RWPE2 (cell line): ENCODE measurements at places on chromosomes 6 and 20.

DNA sequence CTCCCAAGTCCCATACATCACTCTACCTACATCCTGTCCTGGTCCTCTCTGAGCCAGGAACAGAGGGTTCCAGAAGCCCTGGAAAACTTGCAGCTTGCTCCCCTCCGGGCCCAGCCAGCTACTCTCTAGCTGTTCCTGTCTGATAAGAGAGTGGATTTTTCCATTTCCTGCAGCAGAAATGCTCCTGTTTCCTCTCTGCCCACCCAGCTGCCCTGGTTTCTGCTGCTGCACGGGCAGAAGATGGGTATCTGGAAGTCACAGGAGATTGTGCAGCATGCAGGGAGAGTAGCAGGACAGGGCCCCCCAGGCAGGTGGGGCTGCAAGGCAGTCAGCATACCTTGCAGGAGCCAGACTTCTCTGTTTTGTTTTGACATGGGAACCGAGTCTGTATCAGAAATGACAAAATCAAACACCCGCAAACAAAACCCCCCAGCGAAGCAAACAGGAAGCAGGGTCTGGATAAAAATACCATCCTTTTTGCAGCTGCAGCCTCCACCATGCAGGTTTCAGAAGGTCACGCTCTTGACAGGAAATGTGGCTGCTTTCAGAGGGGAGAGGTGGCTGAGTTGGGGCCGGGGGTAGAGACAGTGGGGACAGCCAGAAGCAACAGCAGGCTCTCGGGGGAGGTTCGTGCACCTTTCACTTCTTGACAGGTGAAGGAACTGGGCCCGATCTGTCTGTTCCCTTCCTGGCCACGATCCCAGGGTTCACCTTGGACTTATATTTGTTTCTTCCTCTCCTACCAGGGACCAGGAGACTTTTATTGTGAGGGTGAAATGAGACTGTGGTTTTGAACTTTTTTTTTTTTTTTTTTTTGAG, 50.8 kb upstream of the FAM83D start:
- peak; percentile 66 for DNase-seq

GRCh38 chr6:14217728-14218518, 100.4 kb downstream of the CD83 start:
- no peak for DNase-seq

GRCh38 chr6:41748102-41748477, 893 bp upstream of the PGC start:
- DNase-seq = no peak

DNA sequence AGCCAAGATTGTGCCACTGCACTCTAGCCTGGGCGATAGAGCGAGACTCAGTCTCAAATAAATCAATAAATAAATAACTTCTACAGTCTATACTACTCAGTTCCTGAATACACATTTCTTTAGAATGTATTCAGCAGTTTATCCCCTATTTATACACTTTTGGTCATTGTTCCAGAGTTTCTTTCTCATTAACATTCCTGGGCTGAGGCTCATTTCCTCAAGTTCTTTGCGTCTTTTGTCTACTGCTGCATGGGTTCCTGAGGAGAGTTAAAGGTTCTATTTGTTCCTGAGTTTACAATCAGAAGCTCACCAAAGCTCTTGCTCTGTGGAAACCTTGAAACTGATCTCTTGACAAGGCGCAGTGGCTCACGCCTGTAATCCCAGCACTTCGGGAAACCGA, 37.7 kb upstream of the SASH1 start:
- DNase-seq = no peak

DNA sequence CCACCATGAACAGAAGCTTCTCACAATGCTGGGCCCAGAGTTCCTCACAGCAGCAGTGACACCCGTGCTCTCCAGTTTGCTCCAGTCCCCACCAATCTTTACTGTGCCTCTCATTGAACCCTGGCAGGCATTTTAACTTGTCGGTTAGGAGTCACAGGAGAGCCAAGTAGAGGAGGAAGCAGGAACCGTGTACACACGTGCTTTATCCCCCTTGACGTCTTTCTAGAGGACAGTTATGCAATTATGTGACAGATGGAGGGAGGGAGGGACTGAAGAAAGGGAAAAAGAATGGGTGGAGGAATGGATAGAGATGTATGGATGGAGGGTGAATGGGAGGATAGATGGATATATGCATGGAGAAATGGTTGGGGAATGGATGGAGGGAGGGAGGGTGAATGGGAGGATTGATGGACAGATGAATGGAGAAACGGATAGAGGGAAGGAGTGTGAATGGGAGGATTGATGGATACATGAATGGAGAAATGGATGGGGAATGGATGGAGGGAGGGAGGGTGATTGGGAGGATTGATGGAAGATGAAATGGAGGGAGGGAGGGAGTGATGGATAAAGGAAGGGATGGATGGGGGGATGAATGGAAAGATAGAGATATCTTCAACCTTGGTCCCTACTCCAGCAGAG, 26.0 kb downstream of the RBM38 start:
- DNase-seq = no peak

GRCh38 chr20:41140226-41141133, 3.1 kb downstream of the PLCG1 start:
- peak; percentile 70 for DNase-seq

- no peak for DNase-seq
Measured at GRCh38 chr6:137819740-137820139, 47.3 kb upstream of the TNFAIP3 start.

DNA sequence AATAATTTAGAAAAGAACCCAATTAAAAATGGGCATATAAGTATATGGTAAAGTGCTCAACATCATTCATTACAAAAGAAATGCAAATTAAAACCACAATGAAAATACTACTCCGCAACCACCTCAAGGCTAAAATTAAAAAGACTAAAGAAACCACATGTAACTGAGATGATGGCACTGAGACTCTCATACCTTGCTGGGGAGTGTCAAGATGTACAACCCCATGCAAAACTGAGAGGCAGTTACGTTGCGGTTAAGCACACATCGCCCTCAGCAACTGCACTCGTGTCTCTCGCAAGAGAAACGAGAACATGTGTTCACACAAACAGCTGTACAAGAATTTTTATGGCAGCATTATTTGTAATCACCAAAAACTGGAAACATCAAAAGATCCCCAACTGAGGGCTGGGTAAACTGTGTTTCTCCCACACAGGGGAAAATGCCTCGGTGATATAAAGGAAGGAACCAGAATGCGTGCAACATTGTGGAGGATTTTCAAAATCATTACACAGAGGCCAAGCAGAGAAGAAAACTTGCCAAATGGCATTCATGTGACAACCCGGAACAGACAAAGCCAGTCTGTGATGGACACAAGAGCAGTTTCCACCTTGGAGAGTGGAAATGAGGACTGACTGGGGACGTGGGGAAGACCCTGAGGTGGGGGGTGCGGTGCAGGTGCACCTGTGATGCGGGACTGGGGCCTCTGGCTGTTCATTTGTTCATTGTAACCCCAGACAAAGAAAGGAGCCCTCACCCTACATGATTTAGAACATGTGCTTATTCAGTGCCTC, 144.9 kb downstream of the WDR27 start:
- DNase-seq = no peak

DNA sequence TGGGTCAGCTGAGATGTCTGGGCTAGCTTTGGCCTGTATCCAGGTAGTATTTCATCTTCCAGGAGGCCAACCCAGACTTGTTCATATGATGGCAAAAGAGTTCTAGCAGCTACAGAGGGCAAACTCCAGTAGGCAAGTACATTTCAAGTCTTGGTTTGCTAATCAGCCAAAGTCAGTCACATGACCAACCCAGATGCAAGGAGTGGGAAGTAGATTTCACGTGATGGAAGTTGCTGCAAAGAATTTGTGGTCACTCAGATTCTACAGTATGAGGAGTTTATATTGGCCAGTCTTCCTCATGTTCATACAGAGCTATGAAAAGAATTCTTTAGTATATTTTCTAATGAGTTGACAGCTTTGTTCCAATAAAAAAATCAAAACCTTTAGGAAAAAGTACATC, 101.8 kb downstream of the PHACTR1 start:
- DNase-seq = no peak

DNA sequence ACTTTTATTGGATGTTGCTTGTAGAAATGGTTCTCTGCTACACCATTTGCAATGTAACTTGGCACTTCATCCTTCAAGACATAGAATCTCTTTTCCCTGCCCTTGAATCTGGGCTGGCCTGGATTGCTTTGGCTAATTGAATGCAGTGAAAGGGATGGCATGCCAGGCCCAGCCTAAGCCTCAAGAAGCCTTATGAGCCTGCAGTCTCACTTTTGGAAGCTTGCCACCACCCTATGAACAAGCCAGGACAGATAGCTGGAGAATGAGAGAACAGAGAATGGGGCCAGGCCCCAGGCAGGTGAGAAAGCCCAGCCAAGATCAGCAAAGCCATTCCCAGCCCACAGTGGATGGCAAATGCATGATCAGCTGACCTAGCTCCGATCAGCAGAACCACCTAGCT, 350.7 kb upstream of the RNF24 start:
- no peak for DNase-seq

GRCh38 chr6:13300643-13301590, 27.4 kb downstream of the TBC1D7 start:
- DNase-seq = no peak

DNA sequence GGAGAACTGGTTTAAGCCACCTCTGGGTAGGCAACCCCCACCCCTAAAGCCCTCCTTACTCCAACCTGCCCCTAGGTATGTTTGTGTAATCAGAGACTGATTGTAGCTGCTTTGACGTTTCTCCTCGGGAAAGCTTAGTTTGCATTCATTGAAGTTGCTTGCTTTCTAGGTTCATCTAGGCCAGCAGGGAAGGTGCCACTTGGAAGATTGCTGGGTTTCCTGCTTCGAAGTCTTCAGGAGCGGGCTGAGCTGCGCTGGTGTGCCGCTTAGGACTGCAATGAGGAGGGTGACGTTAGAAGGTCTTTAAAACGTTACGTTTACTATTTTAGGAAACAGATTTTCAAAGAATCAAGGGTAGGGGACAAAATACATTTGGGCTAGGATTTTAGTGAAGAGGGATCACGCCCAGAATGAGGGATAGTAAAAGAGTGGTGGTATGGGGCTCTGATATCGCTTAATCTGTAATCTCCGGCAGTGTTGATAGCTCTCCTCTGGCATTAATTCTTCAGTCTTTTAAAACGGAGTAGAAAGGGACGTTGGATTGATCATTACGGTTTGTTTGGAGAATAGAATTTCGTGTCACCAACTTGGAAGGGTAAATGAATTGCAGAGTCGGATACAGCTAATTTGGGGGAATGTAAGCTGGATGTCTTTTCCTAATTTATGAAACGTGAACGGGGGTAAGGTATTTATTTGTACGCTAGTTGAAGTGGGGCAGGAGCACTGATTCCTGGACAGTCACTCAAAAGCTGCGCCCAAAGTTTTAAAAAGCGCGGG, 92.6 kb upstream of the PRDM1 start:
- no peak for DNase-seq

DNA sequence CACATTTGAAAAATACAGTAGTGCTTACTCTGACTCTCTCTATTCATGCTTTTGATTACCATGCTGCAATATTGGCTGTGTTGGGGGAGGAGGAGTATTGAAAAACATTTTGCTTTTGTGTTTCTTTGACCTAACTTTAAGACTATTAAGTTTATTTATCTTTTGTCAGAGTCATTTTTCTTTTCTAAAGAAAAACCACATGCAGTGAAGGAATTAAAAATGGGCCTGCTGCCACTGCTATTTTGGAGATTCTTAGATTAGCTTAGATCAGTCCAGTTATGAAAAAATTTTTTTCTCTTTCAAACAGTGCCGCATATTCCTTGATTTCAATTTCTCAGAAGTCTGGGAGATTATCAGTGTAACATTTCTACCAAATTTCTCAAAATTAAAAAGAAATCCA, 36.1 kb downstream of the BCKDHB start:
- no peak for DNase-seq

DNA sequence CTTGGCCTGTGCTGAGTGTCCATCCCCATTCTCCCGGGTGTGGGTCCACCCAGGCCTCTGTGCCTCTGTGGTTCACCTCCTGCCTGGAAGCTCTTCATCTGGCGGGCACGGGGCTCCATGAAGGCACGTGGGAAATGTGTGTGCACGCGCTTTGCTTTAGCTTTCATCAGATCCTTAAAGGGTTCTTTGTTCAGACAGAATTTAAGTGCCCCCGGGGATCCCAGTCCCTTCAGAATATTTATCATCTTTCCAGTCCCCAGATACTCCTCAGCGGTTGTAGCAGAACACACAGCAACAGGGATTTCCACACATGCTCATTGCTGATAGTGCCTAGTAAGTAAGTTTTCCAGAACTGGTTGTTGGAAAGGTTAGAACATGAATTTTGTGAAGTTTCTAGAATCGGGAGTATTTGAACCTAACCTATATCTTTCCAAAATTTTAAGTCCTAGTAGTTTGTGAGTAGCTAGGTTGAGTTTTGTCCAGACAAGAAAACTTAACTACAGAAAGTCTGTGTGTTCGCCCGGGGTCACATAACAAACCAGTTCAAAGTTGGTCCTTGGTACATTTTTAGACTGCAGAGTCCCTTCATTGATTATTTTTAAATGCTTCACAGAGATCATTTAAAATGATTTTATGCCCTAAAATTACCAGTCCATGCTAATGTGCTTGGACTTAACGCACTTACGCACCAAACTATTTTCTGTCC, 67.7 kb downstream of the RPP40 start:
- no peak for DNase-seq

- no peak for DNase-seq
Measured at GRCh38 chr6:148217051-148217450, 125.6 kb upstream of the SASH1 start.

DNA sequence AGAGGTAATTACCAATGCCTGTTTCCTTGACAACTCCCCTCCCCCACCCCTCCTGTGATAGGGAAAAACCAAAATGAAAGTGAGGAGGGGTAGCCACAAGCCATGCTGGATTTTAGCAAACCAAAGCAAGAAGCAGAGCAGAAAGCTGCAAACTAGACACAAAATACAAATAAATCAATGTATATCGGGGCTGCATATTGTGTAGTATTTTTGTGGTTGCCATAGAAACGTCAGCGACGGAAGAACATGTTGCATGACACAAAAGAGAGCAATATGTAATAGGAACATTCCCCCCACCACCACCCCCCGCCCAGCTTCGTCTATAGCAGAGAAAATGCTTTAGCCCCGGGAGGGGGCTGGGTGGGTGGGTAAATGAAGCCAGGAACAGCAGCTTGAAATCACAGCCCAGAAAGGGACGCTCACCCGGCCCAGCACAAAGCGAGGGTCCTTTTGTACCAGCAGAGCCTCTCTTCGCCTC, 548 bp downstream of the AGPAT4 start:
- DNase-seq = no peak

DNA sequence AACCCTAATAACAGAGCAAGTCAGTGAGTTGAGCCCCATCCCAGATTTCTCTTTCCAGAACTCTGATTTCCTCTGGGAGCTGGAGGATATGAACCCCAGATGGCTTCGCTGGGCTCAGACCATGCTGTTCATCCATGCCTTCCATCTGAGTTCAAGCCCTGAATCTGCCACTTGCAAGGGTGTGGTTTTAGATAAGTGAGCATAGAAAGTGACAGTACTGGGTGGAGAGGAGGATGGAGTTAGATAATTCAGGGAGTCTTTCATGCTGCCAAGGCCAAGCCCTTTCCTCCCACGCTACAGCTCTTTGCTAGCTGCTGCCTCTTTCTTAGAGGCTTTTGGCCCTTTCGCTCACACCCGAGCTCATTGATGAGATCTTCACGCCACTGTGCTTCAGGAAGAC, 57.2 kb upstream of the MAFB start:
- DNase-seq = no peak
